ENCODE measurements at places on chromosomes 6 and 20.

GRCh38 chr6:135137826-135138225 is 43.3 kb upstream of the MYB start:
- no peak for DNase-seq

DNA sequence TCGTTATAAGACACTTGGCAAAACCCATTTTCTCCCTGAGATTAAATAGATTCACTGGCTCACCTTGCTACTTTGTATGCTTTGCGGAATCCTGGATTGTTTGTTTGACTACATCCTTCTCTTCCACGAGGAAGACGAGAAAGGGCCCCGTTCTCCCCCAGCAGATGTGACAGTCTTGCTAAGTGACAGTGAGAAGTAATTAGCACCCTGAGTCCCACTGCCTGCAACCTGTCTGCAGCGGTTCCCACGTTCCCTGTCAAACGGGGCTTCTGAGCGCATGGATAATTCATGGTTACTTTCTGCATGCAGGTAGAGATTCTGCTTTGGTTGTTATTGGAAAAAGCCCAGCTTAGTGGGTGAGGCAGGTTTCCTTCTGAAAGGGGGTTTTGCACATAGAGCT is 163.7 kb downstream of the CDH26 start:
- no peak for DNase-seq

DNA sequence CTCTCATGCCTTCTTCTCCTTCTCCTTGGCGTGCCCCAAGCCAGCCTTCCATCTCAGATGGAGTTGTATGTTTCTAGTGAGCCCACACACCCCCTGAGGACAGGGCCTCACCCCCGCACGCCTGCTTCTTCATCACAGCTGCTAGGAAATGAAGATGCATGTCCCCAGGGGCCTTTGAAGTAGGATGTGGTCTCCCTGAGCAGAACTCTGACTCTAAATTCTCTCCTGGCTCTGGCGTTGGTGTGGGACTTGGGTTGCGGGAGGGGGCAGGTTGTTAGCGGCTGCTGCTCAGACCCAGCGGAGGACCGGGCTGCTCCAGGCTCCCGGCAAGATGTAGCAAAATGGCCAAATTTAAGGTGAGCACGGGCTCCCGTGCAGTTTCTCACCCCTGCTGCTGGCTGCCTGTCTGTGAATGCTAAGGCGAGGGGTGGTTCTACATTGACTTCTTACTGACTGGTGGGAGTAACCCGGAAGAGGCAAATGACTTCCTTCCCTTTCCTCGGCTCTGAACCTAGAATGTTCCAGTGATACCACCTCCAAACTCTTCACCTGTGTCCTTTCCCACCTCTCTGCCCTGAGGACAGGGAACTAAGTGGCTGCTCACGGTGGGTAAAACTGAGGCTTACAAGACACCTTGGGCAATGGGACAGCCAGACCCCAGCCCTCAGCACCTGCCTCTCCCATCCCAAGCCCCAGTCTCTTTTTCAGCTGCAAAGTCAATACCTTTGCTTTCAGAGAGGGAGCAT is 8.8 kb downstream of the SYNJ2 start:
- no peak for DNase-seq

- no peak for DNase-seq
Observed at GRCh38 chr6:56764081-56764566, 121.4 kb upstream of the DST start.

- peak; percentile 93 for DNase-seq
Observed at GRCh38 chr20:33993576-33994221, at the start of gene RALY. TSS of gene RALY (plus strand) at chr20:33993911. CDS start at chr20:34072075, 78,164 bp downstream.

DNA sequence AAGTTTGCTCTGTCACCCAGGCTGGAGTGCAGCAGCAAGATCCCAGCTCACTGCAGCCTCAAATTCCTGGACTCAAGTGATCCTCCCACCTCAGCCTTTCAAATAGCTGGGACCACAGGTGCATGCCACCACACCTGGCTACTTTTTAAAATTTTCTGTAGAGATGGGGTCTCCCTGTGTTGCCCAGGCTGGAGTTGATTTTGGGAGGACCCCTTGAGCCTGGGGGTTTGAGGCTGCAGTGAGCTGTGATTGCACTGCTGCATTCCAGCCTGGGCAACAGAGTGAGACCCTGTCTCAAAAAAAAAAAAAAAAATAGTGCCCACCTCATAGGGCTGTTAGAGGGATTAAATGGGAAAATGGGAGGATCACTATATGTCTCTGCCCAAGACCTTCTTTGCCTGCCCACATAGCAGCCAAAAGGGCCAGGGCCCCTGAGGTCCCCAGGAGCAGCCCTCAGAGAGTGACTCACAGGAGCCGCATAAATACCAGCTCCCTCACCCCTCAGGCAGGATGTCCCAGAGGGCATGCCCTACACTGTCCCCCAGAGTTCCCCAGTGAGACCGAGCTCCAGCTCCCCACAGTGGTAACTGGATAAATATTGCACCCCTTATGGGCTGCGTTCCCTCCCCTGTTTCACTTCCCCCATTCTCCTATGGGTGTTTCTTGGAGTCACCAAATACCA is 11.7 kb upstream of the MDGA1 start:
- no peak for DNase-seq

- DNase-seq = no peak
Observed at GRCh38 chr20:62739067-62739466, 30.4 kb downstream of the NTSR1 start.

DNA sequence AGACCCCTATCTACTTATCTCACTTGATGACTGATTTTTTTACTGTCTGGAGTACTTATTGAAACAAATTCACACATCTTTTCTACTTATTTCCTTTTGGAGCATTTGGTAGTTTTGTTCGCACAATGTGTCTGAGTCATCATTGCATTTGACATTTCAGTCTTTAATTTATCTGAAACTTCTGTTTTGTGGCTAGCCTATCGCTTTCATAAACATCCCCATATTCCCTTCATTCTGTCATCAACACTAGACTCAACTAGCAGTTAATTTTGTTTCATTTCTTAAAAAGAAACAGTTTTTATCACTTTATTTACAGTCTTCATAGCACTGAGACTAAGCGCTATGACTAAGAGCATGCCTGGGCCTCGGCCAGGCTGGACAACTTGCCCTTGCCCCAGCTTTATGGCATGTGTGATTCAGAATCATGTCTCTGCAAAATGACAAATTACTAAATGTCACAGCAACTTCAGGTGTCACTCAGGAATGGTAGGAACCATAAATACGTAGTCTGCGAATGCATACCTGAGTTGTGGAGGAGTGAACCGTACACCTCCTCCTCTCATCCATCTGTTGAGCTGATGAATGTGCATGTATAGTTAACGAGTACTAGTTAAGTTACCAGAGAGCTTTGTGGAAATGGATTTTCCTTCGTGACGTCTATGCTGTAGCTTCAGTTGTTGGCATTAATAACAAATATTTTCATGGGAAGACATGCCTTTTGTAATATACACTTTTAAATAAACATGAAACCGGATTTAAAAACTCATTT is 16.2 kb downstream of the L3MBTL3 start:
- no peak for DNase-seq

- DNase-seq = no peak
Observed at GRCh38 chr6:125949069-125949468, 7.5 kb upstream of the HINT3 start.

GRCh38 chr20:25005220-25005619 is 12.7 kb upstream of the APMAP start:
- no peak for DNase-seq

Data from stimulated activated CD8-positive, alpha-beta memory T cell treated with anti-CD3 and anti-CD28 coated beads, Interleukin-15, amount 100 ng/mL, for 1 hour (primary cell).